Left renal pelvis (tissue), 4 donors: ENCODE measurements at places on chromosomes 6 and 20. TPM values are rescaled to one million over a fixed set of nuclear protein-coding genes. Genes with fewer than 3 reads are reported as not detected.

DNA sequence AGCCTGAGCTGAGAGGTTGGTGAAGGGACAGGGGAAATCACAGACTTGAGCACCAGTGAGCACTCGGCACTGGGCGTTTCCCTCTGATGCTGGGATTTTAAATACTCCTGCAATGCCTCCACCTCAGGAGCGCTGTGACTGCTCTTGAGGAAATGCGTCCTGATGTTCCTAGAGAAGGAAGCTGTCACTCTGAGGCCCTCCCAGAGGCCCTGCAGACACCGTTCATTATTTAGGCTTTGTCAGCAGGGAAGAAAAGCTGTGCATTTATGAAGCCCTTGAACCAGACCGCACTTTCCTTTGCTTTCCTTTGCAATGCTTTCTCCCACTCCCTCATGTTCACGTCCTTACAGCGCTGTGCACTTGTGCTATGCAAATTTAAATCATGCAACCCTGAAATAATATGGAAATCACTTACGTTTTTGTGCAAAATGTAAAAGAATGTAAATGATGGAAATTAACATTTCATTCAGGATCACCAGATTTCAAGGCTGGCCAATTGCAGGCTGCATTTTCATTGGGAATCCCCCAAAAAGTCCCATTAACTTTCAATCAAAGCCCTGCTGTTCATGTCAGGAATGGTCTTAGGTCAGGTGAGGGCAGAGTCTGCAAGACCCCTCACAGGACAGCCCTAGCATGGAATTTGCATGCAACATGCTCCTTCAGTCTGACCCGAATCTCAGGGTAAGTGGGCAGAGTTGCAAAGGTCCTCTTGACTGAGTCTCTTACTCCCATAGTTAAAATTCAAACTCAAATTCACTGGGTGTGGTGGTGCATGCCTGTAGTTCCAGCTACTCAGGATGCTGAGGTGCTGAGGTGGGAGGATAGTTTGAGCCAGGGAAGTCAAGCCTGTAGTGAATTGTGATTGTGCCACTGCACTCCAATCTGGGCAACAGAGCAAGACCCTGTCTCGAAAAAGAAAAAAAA, 45.8 kb upstream of the SYNDIG1 start:
- no peak for DNase-seq

DNA sequence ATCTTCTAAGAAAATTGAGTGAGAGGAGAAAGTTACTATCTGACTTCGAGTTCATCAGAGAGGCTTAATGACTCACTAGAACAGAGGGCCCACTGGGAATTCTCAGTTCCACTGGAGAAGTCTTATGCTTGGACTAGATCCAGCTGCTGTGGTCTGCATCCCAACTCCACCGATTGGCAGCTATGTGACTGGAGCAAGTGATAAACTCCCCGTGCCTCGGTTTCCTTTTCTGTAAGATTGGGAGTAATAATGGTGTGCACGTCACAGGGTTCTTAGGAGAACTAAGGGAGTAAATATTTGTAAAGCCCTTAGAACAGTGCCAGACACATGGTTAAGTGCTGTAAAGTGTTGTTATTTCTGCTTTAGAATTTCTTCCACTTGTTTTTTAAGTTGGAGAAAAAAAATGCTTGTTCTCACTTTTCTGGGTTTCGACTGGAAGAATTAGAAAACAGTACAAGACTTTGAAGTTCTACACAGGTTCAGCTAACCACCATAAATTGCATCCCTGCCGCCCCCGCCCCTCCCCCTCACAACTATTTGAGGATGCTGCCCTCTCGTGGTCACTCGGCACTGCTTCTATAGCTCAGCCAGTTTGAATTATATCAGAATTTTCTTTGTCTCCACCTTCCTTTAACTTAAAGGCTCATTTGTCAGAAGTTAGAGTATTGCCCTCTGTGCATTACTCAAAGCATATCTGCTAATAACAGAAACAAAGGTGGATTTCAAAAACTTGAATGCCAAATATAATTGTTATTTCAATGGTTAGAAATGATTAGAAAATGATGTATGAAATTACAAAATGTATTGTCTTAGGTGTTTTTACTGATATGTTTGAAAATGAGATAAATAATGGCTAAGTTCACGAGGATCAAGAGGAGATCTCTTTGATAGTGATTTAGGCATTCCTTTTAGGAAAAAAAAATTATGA, 95.0 kb upstream of the IFNGR1 start:
- no peak for DNase-seq

- DNase-seq: no peak
Measured at GRCh38 chr20:43188861-43189553, 699 bp downstream of the PTPRT start.

- peak; percentile 12 for DNase-seq
Measured at GRCh38 chr6:13767121-13767808, 47.1 kb downstream of the MCUR1 start.

DNA sequence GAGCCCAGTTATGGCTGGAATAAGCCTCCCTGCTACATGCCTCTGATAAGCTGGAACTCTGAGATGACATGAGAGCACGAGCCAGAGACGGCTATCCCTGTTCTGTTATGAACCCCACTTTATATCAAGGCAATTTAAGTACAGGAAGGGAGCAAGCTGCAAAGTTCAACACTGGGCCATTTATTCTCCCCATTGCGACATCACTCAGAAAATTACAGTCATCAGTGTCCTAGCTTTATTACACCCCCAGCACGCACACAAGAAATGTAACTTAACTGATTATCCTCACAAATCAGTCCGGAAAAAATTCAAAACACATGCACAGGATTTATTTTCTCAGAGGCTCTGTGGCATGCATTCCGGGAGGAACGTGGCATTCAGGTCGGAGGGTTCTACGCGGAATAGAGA, 125.3 kb upstream of the SLC2A12 start:
- DNase-seq: no peak

GRCh38 chr6:135801755-135802465, 49.6 kb upstream of the PDE7B start:
- no peak for DNase-seq

DNA sequence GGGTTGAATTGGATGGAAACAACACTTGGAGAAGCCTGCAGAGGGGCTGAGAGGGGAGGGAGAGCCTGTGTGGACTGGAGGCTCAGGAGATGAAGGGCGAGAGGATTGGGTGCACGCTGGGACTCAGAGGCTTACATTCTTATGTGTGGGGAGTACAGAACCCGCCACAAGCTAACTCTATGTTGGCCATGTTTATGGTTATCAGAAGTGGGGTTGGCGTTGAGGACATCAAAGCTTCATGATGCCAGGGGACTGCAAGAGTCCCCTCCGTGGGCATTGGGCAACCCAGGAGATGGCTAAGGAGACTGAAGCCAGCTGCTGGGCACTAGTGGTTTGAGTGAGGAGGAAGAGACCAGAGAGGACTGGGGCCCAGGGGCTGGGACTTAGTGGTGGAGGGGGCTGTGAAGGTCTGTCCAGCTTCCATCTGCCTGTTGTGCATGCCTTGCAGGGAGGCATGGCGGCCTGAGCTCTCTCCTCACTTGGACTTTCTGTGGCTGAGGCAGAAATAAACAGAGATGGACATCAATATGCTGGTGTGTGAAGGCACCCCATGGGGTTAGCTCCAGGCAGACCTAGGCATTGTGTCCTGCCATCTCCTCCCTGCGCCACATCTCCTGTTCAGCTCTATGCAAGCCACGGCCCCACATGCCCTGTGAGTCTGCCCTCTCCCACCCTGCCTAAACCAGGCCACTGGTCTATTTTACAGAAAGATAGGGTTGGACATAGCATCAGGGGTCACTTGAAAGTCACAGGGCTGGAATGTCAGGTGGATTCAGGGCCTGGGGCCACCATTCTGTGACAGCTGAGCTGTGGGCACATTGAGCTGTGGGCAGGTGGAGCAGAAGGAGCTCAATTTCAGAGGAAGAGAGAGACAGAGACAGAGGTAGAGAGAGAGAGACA, 61.6 kb downstream of the PHACTR3 start:
- no peak for DNase-seq

DNA sequence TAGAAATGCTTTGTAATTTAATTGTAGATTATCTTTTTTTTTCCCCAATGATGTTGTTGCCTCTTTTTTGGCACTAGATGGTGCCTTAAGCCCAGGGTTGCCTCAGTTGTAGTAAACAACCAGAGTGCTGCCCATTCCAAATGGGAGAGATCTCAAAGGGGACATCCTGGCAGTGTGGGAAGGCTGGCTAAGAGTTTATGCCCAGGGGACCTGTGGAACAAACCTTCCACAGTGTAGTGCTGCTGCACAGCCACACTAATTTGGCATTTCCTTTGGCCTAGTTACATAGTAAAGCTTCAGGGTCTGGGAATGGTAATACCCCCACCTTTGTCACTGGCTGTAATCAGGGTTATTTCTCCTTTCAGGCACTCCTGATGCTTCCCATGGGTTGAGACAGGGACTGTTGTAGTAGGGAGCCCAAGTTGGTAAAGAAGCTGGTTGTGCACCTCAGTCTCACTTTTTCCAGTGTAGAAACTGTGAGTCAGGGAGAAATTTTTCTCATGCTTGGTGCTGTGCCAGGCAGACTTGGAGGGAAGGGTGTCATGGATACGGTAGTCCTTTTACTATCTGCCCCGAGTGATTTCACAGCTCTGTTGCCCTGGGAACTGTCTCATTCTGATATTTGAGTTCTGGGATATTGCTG, 177.8 kb upstream of the ECI2 start:
- no peak for DNase-seq

DNA sequence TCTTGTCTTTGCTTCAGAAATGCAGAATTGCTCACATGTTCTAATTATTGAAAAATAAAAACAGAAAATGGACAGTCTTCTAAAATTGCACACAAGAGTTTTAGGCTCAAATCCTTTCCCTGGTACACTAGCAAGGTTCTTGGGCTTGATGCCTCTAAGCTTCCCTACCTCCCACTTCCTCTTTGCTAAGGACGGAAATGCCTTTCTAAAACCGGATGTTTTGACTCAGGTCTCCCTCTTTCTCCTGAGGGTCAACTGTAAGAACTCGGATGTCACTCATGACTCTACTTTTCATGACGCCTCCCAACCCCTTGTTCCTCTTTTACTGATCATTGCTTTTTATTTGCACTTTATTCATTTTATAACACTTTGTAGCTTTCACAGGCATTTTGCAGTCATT, 613.5 kb downstream of the C6orf118 start:
- no peak for DNase-seq

- DNase-seq: no peak
Measured at GRCh38 chr20:4817230-4817671, 95.5 kb downstream of the PRND start.

- DNase-seq: no peak
Measured at GRCh38 chr20:50983321-50983720, 24.7 kb downstream of the MOCS3 start.

- no peak for DNase-seq
Measured at GRCh38 chr20:44217342-44218092, 6.9 kb upstream of the OSER1 start.

DNA sequence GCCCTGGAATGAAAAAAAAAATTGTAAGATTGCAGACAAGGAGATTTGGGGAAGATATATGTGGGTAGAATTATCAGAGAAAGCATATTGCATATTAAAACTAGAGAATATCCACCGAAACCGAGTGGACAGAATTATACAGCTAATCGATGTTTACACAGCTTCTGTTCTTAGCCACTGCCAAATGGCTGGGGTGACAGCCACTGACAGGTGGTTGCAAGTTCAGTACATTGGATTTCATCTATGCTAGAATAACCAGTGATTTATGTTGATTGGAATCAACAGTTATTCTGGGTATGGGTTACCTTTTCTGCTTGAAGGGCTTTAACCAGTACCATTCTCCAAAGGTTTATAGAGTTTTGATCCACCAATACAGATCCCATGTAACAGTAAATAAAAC, 48.4 kb upstream of the THEMIS start:
- no peak for DNase-seq

DNA sequence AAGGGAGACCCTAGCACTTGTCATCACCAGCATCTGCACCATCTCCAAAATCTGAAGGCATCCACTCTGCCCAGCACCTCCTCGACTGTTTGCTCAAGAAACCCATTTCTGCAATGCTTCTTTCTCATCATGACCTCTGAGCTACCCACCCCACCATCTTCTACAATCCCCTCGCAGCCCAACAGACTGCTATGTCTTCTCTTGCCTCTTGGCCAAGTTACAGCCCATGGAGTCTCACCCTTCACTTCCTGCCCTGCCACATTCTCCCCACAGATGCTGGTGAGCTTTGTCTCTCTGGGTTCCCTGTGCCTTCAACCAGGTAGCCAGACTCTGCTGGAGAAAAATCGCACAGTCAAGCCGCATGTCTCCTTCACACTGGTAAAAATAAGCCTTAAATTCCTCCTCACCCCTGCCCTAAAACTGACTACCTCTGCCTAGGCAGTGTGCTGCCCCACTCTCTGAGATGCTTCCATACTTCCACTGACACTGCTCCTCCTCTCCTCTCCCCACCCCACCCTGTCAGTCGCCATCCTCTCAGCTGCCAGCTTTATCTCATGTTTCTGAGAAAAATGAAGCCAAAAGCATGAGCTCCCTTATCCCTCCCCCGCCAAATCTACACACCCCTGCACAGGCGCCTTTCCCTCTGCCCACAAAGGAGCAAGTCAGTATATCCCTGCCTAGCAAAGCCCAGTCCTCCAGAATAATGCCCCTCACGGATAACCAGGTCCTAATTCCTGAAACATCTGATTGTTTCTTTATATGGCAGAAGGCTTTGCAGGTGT, 2.3 kb upstream of the TXNDC5 start:
- no peak for DNase-seq

GRCh38 chr20:15739035-15739434, 834.2 kb downstream of the KIF16B start:
- no peak for DNase-seq

- DNase-seq: no peak
Measured at GRCh38 chr6:98981473-98981872, 33.7 kb upstream of the FBXL4 start.

DNA sequence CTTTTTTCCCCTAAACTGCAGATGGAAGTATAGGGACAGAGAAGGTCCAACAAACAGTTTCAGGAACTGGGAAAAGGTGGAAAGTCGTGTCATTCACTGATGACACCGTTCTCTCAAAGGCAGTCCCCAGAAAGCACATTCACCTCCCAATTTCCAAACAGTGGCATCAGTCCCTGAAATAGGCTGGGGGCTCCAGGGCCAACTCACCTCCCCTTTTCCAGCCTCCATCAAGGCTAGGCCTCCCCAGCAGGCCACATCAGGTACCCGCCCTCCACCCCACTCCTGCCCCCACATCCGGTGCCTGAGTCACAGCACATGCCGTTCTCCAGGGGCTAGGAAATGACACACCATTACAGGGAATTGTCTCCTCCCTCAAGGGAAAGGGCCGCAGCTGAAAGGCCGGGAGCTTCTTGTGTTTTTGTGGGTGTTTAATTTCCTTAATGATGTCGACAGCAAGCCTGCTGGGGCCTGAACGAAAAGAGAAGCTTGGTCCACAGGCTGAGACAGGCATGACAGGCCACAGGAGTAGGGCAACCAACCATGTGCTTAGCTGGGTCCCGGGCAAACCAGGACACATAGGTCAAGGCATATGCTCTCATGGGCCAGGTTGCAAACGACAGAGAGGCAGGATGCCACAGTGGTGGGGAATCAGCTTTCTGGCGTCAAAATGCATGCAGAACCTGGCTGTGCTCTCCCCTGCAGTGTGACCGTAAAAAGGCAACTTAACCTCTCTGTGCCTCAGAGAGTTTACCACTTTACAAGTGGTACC, 39.2 kb downstream of the ZMYND8 start:
- DNase-seq: no peak

GRCh38 chr6:56595490-56596122, 47.1 kb downstream of the DST start:
- no peak for DNase-seq

Gene GINS1
- polyA plus RNA-seq: 21.4 TPM

Gene HAO1
- polyA plus RNA-seq: not detected

Gene DNAJC5
- polyA plus RNA-seq: 32.3 TPM

Gene LAMA4
- polyA plus RNA-seq: 99.2 TPM

Gene HLA-DQB2
- 0.87 TPM for polyA plus RNA-seq

Gene TPD52L1
- polyA plus RNA-seq: 102 TPM

Gene PXMP4
- polyA plus RNA-seq: 9.5 TPM
